ENCODE measurements at places on chromosomes 4 and X.

- no peak for DNase-seq
Observed at GRCh38 chr4:176533159-176533558, 213.4 kb downstream of the SPCS3 start.

DNA sequence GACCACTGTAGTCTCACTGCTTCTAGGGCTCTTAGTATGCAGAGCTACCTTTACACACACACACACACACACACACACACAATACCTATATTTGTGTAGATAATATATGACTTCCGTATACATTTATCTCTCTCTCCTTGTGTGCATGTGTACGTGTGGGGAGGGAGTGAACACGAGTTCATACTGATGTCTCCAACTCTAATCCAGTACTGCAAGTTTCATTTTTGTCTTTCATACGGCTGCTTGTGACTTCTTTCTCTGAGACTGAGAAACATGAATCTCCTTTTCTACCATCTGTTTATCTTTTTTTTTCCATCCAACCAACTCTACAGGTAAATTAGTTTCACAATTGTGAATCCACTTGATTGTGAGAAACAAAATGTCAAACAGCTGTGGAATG, 1229.5 kb upstream of the AGA start:
- DNase-seq: no peak

- DNase-seq: no peak
Observed at GRCh38 chr4:151304226-151304625, 21.2 kb downstream of the SH3D19 start.

GRCh38 chr4:183321079-183321478, 1.0 kb upstream of the CLDN22 start:
- no peak for DNase-seq

GRCh38 chr4:74203467-74203866, 45.5 kb downstream of the MTHFD2L start:
- no peak for DNase-seq

- DNase-seq: no peak
Observed at GRCh38 chr4:3445111-3445820, 3.5 kb downstream of the HGFAC start.

- DNase-seq: no peak
Observed at GRCh38 chrX:21266949-21267348, 107.3 kb upstream of the CNKSR2 start.

DNA sequence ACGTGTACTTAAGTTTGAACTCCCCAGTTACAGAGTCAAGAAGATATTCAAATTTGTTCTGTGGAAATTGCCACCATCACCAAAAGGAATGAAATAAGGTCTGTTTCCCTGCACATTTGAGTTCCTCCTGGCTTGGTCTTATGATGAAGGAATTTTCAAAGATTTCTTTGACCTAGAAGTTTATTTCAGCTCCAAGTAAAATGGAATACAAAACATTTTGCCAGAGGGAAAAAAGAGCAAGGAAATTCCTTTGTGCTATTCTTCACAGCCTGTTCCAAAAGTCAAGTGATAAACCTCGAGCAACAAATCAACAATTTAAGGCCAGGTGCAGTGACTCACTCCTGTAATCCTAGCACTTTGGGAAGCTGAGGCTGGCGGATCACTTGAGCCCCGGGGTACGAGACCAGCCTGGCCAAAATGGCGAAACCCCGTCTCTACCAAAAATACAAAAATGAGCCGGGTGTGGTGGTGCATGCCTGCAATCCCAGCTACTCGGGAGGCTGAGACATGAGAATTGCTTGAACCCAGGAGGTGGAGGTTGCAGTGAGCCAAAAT, 3.4 kb downstream of the NKRF start:
- DNase-seq: no peak

DNA sequence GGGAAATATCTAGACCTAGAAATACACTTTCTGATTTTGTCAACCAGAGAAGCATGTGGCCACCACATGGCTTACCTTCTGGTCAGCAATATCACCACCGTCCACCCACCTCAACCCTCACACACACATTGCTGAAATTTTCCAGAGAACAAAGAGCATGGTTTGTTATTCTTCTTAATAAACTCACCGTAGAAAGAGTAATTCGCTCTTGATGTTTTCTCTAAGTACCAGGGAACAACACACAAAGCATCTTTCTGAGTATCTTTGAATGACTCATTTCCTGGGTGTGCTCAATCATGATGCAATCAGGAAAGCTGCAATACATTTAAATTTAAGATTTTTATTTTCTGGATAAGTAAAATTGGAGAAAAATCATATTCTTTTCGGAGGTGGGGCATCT, 24.7 kb upstream of the LRAT start:
- DNase-seq: no peak

DNA sequence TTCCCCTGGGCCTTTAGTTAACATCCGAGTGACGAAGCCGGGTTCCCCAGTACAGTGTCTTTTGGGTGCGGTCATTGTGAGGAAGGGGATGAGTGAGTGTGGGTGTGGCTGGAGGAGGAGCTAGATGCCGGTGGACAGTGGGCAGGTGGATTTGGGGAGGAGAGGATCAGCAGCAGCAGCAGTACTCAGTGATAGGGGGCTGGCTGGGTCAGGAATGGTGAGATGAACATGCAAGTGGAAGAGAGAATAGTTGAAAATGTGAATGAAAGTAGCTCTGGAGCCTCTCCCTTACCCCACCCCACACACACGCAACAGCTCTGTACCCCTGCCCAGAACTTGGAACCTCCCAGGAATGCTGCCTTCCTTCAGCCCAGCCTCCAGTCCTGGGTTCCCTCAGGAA, 4.5 kb downstream of the TSR2 start:
- DNase-seq: no peak

GRCh38 chr4:182916483-182917181, 554 bp downstream of the DCTD start:
- no peak for DNase-seq

- no peak for DNase-seq
Observed at GRCh38 chr4:104747635-104748034, 252.9 kb upstream of the CXXC4 start.

GRCh38 chr4:156623376-156623775, 348.2 kb downstream of the PDGFC start:
- no peak for DNase-seq

GRCh38 chr4:60175241-60175640, 1024.9 kb upstream of the ADGRL3 start:
- no peak for DNase-seq

DNA sequence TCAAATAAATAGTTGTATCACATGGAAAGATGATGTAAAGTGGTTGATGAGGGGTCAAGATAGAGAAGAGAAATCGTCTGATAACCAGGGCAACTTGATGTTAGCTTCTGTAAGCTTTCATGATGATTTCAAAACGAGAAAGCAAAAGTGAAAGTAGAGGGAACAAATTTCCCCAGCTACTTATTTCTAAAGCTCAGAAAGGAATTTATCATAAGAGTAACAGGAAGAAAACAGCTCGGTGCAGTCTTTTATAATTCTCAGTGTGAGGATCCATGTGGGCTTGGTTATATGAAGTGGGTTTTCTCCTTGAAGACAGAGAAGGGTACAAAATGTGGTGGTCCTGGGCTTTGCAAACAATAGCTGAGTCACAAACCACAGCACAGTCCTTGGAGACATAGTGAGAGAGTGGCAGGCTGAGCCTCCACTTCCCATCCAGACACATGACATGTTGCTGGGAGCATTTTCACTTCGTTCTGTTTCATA, 32.1 kb upstream of the GLRA2 start:
- no peak for DNase-seq

GRCh38 chr4:81919810-81920209, 448.1 kb upstream of the RASGEF1B start:
- no peak for DNase-seq

DNA sequence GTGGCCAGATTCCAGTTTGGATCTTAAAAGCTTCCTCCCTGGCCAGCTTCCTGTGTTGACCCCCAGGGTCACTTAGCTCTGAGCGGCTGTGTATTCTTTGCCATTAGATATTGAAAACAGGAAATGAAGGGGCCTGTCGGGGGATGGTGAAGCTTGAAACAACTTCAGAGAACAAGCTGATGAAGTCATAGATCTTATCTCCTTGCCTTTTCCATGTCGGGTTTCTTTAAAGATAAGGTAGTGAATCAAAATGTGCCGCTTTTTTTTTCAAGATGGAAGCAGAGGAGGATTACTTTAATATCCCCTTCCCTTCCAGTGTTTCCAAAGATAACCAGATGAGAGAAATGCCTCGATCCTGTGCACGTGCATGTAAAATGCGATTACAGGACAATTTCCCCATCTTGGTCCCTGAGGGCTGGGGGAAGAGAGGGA, 508.5 kb downstream of the MID1IP1 start:
- DNase-seq: no peak

DNA sequence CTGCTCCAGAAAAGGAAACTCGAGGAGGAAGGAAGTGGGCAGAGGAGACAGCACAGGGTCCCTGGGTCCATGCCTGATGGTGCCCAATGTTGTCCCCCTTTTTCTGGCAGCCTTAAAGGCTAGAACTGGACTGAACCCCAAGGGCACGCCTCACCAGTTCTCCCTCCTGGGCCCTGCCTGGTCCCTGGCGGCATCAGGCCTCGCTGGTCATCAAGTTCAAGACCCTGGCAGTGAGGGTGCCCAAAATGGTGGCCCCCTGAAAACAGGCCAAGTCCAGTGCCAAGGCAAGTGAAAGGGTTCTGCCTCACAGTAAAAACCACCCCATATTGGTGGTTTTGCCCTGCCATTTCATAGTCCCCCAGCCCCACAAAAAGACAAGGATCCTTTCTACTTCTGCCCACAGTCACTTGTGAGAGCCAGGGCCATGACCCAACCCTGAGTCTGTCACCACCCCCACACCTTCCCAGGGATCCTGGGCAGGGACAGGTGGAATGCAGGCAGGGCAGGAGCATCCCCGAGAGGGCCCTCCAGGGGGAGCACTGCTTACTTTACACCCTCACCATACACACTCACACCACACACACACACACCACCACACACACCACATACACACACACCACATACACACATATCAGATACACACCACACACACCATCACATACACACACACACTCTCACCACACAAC, 107.6 kb downstream of the DCTD start:
- no peak for DNase-seq

DNA sequence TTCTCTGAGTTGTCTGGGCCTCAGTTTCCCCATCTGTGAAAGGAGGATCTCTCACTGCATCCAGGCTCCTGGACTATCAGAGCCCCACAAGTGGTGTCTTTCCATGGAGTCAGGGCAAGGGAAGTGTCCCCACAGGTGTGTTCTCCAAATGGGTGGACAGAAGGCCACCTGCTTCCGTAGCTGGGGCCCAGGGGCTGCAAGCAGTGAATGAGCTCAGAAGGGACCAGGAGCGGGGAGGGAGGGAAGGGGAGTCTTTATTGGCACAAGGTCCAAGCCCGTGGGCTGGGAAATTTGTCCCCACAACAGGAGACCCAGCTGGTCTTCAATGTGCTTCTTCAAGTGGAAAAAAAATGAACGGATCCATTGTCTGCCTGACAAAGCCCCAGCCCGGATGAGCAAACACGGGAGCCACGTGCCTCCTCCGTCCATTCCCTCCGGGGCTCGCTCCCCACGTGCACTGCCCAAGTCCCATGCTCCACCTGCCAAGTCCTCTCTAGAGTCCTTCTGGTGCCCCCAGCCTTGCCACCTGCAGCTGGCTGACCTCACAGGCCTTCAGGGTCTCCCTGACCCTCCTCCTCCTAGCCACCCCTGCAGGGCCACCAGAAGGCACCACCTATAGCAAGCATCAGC, 72.0 kb downstream of the JAKMIP1 start:
- no peak for DNase-seq

DNA sequence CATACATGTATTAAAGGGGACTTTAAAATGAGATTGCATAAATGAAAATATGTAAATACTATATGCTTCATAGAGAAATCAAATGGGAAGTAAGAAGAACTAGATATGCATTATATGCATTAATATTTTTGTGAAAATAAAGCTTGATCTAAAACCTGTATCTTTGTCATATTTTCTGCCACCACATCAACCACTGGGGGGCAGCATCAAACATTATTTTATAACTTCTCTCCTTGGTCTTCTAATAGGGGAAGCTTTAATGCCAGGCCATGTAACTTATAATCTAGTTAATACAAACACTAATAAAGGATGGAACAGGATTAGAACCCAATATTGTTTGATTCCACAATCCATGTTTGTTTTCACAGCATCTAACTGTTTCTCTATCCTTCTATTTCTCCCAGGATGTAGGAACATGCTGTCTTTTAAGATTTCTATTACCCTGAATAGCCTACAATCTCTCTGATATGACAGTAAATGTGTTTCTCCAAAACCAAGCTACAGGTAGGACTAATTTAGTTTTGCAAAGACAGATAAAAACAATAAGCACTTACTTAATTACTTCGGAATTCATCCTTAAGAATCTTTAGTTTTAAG, 10.0 kb downstream of the QRFPR start:
- peak; percentile 13 for DNase-seq

GRCh38 chrX:150223176-150224015, 139.7 kb upstream of the MAMLD1 start:
- DNase-seq: no peak

DNA sequence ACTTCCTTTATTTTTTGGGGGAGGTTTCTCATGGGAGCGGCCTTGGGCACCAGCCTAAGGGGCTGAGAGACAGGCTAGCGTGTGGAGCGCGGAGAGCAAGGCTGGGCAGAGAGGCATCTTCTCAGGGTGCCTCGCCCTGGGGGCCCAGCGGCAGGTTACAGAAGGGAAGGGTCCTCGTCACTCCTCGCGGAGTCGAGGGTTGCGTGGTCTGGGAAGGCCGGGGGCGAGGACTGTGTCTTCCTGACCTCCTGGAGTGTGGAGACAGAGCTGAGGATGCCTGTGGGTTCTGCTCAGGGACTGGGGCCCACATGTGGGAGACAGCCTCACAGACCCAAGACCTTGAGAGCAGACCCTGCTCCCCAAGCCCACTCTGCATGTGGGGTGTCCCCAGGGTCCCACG, 79.6 kb upstream of the LRPAP1 start:
- no peak for DNase-seq

GRCh38 chrX:154019633-154020528, at the start of gene IRAK1:
Gene IRAK1, minus strand, starts transcription at chrX:154019902. Its CDS starts 90 bp downstream, at chrX:154019812.
- DNase-seq: no peak

- no peak for DNase-seq
Observed at GRCh38 chr4:184823014-184823413, 2.8 kb downstream of the ACSL1 start.

Measured in forelimb muscle (tissue), 1 donor.